A172 (cell line): ENCODE measurements at places on chromosomes 16 and 17. TPM values are rescaled to one million over a fixed set of nuclear protein-coding genes. Genes with fewer than 3 reads are reported as not detected.

DNA sequence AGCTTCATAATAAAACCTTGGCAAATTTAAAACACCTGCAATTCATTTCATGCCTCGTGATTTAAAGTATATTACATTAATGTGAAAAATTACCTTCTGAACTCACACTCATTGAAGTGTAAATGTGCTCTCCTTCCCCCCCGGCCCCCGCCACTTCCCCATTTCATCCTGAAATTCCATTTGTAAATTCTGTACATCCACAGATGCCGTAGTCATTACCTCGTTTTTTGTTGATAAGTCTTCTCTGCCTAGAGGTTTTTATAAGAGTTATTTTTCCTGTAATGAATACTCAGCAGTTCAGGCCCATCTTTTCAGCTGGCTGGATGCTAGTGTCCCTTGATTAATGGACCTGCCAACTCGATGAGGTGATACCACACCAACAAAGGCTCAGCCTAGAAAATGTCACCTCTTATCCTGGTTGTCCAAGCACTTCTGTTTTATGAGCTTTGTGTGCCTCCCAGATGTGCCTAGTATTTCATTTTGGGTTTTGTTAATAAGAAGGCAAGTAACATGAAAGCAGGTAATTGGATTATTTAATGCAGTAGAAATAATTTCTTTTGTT, 64.8 kb upstream of the KIFC3 start:
- DNase-seq: peak; percentile 63

DNA sequence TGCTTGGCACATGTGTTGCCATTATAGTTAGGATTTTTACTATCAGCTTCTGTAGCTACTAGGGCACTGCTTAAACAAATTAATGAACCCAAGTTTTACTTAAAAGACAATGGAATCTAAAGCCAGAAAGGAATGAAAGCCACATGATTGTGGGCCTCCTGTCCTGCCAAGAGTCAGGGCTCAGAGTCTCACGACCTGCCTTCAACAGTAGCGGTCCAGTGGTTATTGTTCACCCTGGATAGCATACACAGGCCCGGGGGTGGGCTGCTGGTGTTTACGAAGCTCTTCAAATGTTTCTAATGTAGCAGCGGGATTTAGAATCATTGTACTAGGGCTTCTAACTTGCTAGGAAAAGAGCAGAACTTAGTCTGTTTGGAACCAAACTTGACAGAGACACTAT, 7.8 kb downstream of the GABARAPL2 start:
- no peak for DNase-seq

GRCh38 chr16:25868106-25868505, 176.3 kb downstream of the HS3ST4 start:
- DNase-seq: no peak

GRCh38 chr16:22007159-22007508, 777 bp upstream of the MOSMO start:
- no peak for DNase-seq

DNA sequence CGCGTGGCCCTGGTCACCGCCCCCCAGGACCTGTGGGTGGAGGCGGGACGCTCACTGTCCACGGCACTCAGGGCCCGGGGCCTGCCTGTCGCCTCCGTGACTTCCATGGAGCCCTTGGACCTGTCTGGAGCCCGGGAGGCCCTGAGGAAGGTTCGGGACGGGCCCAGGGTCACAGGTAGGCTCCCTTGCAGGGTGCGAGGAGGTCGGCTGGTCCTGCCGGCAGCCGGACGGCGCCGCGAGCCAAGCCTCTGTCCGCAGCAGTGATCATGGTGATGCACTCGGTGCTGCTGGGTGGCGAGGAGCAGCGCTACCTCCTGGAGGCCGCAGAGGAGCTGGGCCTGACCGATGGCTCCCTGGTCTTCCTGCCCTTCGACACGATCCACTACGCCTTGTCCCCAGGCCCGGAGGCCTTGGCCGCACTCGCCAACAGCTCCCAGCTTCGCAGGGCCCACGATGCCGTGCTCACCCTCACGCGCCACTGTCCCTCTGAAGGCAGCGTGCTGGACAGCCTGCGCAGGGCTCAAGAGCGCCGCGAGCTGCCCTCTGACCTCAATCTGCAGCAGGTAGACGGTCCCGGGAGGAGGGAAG, 1.3 kb downstream of the GUCY2D start:
- DNase-seq: no peak

TMEM114 gene
- total RNA-seq: not detected in 2 replicates

GNG13 gene
- not detected in 2 replicates for total RNA-seq

ABCA8 gene
- total RNA-seq: not detected in 2 replicates

DNA sequence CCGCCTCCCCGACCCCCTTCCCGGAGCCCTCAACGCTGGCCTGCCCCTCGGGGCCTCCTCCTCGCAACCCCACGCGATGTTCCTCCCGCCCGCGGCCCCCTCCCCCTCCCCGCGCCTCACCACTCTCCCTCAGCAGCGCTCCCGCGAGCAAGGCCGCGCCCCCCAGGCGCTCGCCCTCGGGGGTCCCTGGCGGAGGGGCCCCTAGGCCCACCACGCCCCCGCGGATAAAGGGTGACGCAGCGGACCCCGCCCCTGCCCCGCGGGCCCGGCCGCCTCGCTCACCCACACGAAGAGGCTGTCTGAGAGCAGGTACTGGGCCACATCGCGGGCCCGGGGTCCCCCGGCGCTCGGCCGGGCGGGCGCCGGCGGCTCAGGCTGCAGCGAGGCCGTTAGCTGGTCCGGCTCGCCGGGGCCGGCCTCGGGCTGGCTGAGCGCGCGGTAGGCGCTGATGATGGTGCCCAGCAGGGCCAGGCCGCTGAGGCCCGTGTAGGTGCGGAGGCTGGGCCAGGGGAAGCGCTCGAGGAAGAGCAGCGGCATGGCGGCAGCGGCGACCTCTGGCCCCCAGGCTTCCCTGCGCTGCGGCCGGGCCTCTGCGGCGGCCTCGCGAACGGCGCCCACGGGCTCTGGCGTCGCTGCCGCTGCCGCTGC, 430 bp downstream of the AMFR start:
- no peak for DNase-seq

PPP1R27 gene
- total RNA-seq: not detected in 2 replicates

- no peak for DNase-seq
These were observed 1.4 kb upstream of the BCKDK start for GRCh38 chr16:31106509-31107464.

- DNase-seq: no peak
These were observed 113.0 kb upstream of the METRNL start for GRCh38 chr17:82966415-82966814.

DNA sequence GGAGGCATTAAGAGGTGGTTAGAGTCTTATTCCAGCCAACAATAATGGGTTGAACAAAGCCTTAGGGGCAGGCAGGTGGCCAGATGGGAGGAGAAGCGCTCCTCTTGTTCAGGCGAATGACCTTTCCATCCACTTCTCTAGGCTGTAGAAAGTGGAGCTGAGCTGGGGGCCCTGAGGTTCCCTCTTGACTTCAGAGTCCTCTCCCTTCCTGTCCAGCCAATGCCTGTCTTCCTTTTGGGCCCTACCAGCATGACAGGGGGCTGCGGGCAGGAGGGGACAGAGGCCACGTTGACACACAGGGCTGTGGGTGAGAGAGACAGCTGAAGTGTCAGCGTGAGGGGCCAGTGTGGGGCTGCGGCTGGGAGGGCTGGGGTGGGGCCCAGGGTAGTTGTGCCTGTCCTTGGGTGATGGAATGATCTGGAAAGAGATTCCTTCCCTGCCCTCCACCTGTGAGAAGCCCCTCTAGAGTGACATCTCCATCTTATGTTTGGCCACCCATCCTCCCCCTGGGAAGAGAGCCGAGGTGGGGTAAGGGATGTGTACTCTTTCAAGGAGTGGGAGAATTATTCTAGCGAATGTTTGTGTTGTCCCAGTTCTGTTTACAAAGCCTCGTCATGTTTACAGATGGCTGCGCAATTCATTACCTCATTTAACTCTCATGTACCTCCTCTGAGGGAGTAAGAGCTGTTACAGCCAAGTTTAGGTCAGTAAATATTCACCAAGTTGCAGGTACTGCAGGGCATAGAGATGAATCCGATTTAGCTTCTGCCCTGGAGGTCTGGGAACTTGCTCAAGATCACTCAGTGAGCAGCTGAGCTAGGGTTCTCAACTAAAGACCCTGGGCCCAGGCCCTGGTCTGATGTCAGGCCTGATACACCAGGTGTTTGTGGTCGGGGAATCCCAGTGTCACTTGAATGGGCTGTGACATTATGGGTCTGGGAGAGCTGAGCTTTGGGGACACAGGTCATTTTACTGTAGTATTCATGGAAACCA, 3.3 kb downstream of the ERBB2 start:
- no peak for DNase-seq

GALR2 gene
- 0.19 TPM in 1 of 2 replicates, not detected in the other for total RNA-seq

GRCh38 chr17:1608676-1609075, 20.0 kb downstream of the SLC43A2 start:
- no peak for DNase-seq

GRCh38 chr17:80601146-80601545, 56.5 kb downstream of the RPTOR start:
- no peak for DNase-seq

DNA sequence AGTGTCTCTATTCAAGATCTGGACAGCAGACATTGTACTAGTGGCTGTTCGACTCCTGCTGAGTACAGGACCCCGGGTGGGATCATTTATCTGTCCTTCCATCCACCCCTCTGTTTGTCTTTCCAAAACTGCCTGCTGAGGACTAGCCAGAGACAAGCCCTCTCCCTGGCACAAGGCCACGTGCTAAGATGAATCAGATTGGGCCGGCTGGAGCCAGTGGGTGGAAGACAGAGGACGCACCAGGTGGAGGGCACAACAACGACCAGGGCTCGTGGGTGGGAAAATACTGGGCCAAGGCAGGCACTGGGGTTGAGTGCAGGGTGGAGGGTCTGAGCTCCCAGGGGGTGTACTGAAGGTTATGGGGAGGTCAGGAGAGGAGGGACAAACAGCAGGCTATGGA, 1.4 kb upstream of the CA7 start:
- DNase-seq: no peak

- DNase-seq: no peak
These were observed 144.7 kb upstream of the CHMP6 start for GRCh38 chr17:80846932-80847331.

NLGN2 gene
- 11.3 and 12.3 TPM in 2 replicates for total RNA-seq

- no peak for DNase-seq
These were observed 107.1 kb downstream of the VPS53 start for GRCh38 chr17:607361-608147.

GRCh38 chr17:51954232-51954765, 204.2 kb downstream of the CA10 start:
- no peak for DNase-seq

TMEM100 gene
- not detected in 2 replicates for total RNA-seq

- no peak for DNase-seq
These were observed 124.7 kb upstream of the PLCG2 start for GRCh38 chr16:81654346-81654745.

DNA sequence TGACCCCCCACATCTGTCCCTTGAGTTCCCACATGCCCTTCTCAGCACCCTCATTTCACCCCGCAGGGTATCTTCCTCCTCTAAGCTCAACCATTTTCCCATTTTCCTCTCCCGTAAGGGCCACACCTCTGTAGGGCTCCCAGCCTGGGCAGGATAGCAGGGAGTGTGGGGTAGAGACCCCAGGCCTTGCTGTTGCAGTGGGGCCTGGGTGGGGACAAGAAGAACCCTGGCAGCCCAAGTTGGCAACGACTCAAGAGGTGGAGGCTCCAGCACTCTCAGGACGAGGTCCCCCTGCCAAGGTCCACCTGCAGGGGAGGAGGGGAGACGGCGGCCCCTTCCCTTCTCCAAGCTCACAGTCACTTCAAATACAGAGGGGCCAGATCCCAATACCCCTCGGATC, 2.0 kb upstream of the TMEM92 start:
- DNase-seq: no peak

DNA sequence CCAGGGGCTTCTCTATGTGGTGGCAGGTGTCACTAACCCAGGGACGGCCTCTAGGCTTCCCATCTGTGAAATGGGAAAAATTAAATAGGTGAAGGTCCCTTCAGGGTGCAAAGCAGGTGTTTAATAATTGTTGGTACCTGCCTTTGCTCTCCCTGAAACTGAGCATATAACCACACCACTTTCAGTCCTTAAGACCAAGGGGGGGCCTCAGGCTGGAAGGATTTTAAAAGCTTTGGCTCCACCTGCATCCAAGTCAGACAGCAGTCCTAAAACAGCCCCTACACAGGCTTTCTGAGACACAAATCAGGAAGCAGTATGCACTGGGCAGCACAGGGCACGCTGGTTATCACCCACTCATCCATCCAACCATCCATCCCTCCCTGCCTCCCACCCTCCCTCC, 55.0 kb downstream of the TK2 start:
- DNase-seq: no peak

GRCh38 chr16:9343276-9343675, 251.8 kb downstream of the HAPSTR1 start:
- no peak for DNase-seq

- no peak for DNase-seq
These were observed 43.9 kb upstream of the ZC3H18 start for GRCh38 chr16:88526008-88526905.

- DNase-seq: no peak
These were observed 64.6 kb downstream of the MRTFB start for GRCh38 chr16:14135704-14136103.

DNA sequence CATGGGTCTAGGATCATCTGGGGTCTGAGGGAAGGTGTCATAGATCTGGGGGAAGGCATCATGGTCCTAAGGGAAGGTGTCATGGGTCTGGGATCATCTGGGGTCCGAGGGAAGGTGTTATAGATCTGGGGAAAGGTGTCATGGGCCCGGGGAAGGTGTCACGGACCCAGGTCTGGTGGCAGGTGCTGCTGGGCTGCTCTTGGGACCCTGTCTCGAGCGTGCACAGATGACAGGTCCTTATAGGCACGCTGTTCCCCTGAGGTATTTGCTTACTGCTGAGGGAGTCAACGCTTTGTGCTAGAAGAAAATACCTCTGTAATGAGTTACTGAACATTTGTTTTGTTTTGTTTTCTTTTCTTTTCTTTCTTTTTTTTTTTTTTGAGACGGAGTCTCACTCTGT, 1.4 kb downstream of the RAB40C start:
- DNase-seq: no peak

SLC6A2 gene
- 6.4 and 7.4 TPM in 2 replicates for total RNA-seq

DNA sequence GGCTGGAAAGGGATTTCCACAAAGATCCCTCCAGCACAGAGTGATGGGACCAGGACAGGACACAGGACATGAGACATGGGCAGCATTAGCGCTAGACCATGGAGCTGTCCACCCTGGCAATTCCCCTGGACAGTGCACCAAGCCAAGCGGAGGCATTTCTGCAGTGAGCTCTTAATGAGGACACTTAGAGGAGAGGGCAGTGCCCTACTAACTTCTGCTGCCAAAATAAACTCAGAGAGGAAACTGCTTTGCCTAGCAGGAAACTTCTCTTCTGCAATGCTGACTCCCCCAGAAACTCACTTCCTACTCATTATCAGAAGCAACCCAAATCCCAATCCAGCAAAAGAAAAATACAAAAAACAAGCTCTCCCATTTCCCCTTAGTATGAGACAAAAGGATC, 119.2 kb downstream of the HS3ST2 start:
- no peak for DNase-seq

GRCh38 chr17:42423766-42424165, 710 bp upstream of the CAVIN1 start:
- DNase-seq: no peak

PSME3 gene
- 185 and 217 TPM in 2 replicates for total RNA-seq
